MCF 10A (cell line): ENCODE measurements at places on chromosomes 5 and 9.

- no peak for DNase-seq
- H3K27ac ChIP-seq = no peak overlapping the region
- no peaks in the 10 kb centered on the region for H3K36me3 ChIP-seq
- H3K4me3 ChIP-seq = no peak overlapping the region
- H3K4me1 ChIP-seq = no peaks in the 10 kb centered on the region
- H3K27me3 ChIP-seq = no peaks in the 10 kb centered on the region
These were observed 158.8 kb downstream of the SLF1 start for GRCh38 chr5:94777056-94777880.

DNA sequence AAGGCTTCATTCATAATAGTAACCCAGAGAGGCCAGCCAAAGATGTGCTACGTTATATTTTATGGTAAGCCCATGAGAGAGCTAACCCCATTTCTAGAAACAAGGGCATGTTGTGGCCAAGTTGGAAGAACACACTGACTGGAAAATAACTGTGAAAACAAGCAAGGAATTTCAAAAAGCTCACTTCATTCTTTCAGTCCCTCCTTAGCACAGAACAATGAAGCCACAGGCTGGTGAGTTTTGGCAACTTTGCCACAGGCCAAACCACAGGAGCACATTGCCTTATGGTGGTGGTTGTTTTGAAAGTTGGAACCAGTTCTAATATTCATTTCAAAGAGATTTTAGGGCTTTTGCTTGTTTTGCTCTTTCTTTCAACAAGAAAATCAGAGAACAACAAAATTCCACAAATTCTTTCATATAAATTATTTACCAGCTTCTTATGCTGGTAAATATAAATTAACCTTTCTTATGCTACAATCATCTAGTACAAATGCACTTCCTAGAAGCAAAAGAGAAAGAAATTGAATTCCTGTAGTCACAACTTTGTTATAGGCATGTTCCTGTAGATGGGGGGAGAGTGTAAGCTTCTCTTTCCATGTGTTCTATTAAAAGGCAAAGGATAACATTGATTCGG lies 225.4 kb upstream of the RFX3 start:
- no peaks in the 10 kb centered on the region for H3K36me3 ChIP-seq
- H3K4me3 ChIP-seq = no peak overlapping the region
- H3K27ac ChIP-seq = peak overlapping the region; percentile 91

- H3K4me1 ChIP-seq = peaks cover 35% of the 10 kb centered on the region
- DNase-seq = peak; percentile 78
- H3K27ac ChIP-seq = peak overlapping the region; percentile 43
- H3K27me3 ChIP-seq = no peaks in the 10 kb centered on the region
- no peak overlapping the region for H3K4me3 ChIP-seq
- no peaks in the 10 kb centered on the region for H3K36me3 ChIP-seq
These were observed 54.4 kb downstream of the GNAQ start for GRCh38 chr9:77977210-77977611.

GRCh38 chr9:109385499-109385898 lies 64.6 kb upstream of the EPB41L4B start:
- no peaks in the 10 kb centered on the region for H3K27me3 ChIP-seq
- no peak overlapping the region for H3K27ac ChIP-seq
- H3K4me1 ChIP-seq = no peaks in the 10 kb centered on the region

DNA sequence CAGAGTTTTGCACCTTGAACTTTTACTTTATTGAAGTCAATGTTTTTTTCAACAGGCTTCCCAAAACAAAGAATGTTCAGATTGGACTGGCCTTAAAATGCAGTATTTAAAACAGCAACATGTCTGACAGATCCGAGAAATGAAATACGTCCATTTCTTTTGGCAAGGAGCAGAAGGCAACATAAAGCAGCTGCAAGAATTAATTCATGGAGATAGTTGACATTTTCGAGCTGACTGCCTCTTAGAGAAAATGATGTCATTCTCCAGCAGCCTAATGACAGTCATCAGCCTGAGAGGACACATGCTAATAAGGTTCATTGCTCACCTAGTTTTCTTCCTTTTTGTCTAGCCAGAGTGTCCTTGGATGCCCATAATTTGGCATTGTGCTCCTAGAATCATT lies 232.2 kb upstream of the SEMA6A start:
- no peak overlapping the region for H3K4me3 ChIP-seq
- H3K4me1 ChIP-seq = no peaks in the 10 kb centered on the region
- H3K27me3 ChIP-seq = no peaks in the 10 kb centered on the region

- DNase-seq = no peak
- H3K4me3 ChIP-seq = no peak overlapping the region
- no peaks in the 10 kb centered on the region for H3K4me1 ChIP-seq
- H3K27ac ChIP-seq = no peak overlapping the region
These were observed 14.4 kb downstream of the SLC25A51 start for GRCh38 chr9:37889536-37889935.

GRCh38 chr9:132802121-132802795 lies 75.8 kb downstream of the AK8 start:
- H3K36me3 ChIP-seq = no peaks in the 10 kb centered on the region
- no peak overlapping the region for H3K27ac ChIP-seq
- no peaks in the 10 kb centered on the region for H3K4me1 ChIP-seq
- H3K27me3 ChIP-seq = peaks cover 20% of the 10 kb centered on the region
- DNase-seq = no peak

GRCh38 chr5:1670351-1670750 lies 129.3 kb downstream of the MRPL36 start:
- H3K27me3 ChIP-seq = peaks cover 55% of the 10 kb centered on the region
- DNase-seq = peak; percentile 31
- H3K4me3 ChIP-seq = no peak overlapping the region
- no peaks in the 10 kb centered on the region for H3K4me1 ChIP-seq
- H3K36me3 ChIP-seq = no peaks in the 10 kb centered on the region
- no peak overlapping the region for H3K27ac ChIP-seq
